Activated CD8-positive, alpha-beta memory T cell treated with anti-CD3 and anti-CD28 coated beads, Interleukin-2, amount 50 U/mL, for 48 hours (primary cell): ENCODE measurements at places on chromosomes 1 and 21.

- DNase-seq = no peak
Measured at GRCh38 chr1:201990427-201990826, 8.0 kb downstream of the RNPEP start.

- DNase-seq = no peak
Measured at GRCh38 chr1:223453902-223454301, 60.7 kb downstream of the CCDC185 start.

DNA sequence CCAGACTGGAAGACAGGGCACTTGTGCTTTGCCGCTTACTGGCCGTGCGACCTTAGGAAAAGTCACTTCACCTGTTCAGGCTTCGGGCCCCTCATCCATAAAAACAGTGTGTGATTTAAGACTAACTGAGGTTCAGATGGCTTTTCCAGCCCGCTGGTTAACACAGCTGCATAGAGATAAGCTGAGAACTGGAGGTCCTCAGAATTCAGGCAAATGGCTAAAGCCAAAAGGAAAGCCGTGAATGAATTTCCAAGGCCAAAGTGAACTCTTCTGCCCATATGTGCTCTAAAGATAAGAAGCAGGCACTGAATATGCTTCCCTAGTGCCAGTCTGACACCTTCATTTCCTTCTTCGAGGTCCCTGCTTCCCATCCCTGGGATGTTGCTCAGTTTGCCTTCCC lies 23.5 kb upstream of the SARS1 start:
- no peak for DNase-seq

DNA sequence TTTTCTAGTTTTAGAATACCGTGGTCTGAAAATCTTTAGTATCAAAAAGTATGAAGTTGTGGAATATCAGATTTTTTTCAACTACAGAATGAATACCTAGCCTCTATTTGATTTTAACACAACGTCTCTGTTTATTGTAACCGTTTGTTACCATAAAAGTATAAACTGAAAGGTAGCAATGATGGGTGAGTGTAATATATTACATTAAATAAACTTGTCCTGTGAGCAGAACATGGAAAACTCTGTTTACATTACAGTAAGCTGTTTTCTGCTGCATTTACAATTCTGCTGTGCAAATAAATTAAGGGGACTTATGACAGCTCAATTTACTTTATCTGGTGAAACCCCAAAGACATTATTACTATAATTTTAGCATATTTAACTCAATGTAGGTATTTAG lies 62.5 kb downstream of the CHRM3 start:
- DNase-seq = no peak

DNA sequence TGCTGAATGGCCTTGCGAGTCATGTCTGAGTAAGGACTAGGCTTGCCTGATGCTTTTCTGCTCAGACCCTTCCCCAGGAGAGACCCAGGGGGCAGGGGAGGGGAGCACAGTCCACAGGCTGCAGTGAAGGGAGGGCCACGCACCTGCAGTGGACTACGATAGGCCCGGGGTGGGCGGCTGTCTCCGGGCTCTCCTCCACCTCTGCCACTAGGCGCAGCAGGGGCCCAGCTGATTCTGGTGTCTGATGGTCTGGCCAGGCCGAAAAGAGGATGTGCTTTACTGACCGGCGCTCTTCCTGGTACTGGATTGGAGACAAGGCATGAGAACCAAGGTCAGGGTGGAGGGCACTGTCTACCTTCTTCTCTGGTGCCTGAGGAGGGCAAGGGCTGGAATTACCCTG lies 7.9 kb upstream of the ARL8A start:
- DNase-seq = no peak

- no peak for DNase-seq
Measured at GRCh38 chr21:29431680-29432079, 133.0 kb downstream of the BACH1 start.

DNA sequence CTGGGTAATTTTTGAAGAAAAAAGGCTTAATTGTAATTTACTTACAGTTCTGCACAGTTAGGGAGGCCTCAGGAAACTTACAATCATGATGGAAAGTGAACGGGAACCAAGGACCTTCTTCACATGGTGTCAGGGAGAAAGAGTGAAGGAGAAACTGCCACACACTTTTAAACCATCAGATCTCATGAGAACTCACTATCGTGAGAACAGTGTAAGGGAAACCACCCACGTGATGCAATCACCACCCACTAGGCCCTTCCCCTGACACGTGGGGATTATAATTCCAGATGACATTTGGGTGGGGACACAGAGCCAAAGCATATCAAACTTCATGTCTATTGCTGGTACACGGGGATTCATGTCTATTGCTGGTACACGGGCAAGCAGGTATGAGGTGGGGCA lies 5.3 kb upstream of the SFT2D2 start:
- DNase-seq = no peak

DNA sequence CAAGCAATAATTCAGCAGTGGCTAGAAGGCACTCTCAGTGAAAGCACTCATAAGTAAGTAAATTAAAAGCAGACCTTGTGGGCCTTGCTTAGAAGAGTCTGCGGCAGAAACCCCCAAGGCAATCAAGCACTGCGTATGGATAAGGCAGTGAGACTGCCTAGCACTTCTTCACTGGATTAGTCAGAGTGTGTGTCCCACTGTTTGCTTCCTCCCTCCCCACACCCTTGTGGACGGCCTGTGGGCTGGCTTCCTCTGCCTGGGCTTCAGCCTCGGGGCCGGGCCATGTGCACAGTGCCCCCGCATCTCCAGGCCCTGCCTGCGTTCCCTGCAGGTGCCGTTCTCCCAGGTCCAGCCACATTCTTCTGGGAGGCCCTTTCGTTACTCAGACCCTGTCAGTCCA lies 23.8 kb downstream of the AGT start:
- no peak for DNase-seq

DNA sequence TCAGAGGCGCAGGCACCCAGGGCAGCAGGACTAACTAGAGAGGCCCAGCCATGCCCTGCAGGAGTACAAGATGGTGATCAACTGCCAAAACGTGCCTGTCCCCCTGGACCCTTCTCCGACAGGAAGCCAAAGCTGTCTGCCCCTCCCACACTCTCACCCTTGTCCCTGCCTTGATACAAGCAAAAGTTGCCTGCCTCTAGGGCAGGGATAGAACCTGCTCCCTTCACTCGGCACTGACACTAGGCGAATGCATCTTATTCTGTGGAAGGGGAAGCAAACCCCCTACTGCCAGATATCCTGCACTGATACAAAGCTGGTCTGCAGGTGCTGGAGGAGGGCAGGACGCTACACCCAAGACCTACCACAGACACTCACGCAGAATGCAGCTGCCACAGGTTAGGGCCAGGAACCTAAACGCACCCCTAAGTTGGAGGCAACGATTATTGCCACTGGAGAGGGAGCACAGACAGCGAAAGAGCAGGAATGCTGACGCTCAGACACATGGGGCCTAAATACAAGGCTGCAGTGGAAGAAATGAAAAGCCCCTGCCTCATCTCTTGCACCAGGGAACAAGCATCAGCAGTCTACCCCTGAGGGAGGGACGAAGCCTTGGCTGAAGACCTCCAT lies 3.7 kb downstream of the TARBP1 start:
- no peak for DNase-seq

DNA sequence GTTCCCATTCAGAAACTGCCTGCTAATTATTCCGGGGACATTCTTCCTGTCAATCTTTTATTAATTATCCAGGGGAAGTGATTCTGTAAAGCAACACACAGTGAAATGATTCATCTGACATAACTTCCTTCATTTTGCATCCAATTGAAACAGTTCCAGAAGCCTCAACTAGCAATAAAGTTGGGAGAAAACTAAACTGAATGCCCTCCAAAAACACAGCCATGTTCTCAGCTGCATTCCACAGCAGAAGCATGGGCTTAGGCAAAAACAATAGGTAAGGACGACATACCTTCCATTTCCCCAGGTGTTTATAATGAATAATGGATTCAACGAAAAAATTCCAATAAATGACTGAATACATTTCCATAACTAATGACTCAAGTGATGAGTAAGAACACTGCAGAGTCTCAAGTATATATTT lies 36.9 kb upstream of the TARBP1 start:
- no peak for DNase-seq

DNA sequence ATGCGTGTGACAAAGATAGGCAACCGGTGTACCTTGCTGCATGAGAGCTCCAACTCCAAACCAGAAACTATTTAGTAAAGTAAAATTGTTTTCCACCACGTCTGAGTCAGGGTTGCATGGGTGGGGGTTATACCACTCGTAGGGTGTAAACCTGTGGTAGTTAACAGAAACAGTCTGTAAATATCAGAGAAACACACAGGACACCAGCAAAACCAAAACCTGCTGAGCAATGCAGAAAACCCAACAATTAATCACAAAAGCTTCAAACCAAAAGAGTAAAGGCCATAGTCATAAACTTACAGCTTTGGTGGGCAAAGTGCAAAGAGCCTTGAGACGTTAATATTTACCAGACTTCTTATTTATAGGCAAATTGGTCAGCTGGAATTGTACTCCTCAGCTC lies 282.7 kb downstream of the BACH1 start:
- no peak for DNase-seq
